ENCODE measurements at places on chromosomes 6 and 20.

GRCh38 chr6:13422681-13423221, 64.6 kb downstream of the GFOD1 start:
- no peak for DNase-seq

DNA sequence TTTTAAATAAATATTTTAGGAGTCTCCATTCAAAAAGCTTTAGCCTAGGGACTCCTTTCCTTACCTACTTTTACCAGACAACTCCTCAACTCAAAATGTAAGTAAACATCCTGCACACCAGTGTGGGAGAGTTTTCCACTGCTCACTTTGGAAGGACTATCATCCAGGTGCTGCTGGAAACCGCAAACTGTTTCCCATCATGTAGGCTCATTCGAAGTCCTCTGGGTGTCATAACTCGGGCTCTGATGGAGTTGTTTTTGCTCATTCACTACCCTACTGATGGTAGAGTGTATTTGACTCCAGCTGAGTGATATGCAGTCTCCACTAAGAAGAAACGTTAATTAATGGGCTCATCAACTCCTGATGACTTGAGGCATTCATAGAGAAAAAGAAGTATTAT, 136.5 kb upstream of the AKAP12 start:
- DNase-seq: no peak

DNA sequence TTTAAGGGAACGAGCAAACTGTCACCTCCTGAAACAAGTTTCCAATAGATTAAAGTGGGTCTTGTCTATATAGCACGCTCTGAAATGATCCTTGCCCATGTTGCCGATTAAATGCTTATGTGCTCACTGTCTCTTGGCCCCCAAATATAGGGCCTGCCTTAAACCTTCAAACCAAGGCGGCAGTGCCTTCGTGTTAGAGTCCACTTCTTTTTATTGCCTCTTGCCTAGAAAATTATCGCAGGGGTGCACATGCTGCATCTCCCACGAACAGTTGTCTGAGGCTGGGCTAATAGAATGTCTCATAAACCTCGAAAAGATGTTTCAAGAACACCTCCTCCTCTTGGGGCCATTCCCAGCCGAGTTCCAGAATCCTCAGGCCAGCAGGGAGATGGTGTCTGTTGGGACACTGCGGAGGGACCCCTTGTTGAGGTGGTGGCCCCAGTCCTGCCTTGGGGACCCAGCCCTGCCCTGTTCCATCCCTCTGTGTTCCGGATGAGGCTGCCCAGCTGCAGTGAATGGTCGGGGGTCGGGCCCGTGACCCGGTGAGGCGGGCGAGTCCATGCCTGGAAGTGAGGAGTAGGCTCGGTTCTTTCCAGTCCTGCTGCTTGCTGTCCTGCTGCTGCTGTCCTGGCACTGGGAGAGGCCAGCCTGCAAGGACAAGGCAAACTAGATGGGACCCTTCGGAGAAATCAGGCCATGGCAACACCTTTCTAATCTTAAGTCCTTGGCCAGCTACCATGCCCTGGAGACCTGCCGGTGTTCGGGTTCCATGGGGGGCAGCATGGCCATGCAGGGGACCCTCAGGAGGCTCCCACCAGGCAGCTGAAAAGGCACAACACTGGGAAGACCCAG, 34.7 kb upstream of the SLCO4A1 start:
- no peak for DNase-seq

- DNase-seq: no peak
These were observed 20.0 kb downstream of the PLA2G7 start for GRCh38 chr6:46715141-46715540.

DNA sequence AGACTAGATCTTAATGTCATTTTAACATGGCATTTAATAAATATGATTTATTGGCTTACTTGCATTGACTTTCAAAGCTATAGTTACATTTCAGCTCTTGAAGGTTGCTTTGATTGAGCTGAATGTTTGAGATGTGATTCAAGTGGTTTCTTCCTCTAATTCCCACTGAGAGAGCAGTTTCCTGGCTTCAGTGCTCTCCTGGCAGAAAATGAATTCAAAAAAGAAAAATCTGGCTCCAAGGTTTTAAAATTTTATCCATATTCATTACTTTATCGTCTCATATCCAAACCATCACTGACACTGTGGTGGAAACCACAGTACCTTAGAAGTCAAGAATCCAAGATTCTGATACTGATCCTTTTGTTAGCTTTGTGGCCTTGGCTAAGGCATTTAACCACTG, 263.1 kb upstream of the HSF2 start:
- DNase-seq: no peak

DNA sequence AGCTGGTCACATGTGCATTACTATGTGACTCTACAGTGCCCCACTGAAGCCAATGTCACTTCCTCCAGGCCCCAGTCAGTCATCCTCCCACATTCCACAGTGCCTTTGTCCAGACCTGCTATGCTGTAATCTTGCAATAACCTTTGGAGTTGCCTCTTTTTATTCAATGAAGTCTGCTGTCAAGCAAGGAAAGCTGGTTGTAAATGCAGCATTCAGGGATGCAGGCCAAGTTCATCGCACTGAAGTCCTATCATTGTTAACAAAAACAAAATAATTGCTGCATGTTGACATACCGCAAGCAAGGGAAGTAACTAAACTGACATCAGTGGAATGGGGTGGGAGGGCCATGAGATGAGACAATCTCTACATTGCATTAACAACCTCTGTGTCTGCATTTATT, 131.2 kb upstream of the CDYL start:
- DNase-seq: no peak

DNA sequence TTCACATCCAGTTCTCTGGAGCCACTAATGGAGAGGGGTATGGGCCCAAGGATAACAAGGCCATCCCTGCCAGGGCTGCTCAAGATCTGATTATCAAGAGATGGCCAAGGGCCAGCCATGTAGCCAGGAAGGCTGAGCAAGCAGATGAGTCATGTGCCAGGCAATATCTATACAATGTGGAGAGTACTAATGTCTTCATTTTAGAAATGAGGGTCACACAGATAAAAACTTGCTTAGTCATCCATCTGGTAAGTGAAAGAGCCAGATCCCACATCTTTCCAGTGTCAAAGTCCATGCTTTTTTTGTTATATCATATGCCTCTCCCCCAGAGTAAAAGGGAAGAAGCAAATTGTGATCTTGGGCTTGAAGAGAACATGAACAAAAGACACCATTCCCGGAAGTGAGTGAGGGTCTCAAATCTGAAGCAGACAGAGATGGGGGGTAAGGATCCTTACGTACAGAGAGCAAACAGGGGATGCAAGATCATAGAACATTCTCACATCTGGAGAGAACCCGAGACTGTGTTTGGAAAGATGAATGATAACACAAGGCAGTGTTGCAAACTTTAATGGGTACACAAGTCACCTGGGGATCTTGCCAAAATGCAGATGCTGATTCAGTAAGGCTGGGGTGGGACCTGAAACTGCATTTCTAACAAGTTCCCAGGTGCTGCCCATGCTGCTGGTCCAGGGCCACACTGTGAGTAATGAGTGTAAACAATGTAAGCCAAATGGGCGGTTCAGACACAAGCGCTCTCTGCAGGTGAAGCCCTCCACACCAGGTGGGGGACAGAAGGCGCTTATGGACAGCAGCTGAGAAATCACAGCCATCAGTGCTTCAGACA, 20.0 kb upstream of the GSTA3 start:
- no peak for DNase-seq

- no peak for DNase-seq
These were observed 107.1 kb downstream of the THBS2 start for GRCh38 chr6:169146521-169146920.

DNA sequence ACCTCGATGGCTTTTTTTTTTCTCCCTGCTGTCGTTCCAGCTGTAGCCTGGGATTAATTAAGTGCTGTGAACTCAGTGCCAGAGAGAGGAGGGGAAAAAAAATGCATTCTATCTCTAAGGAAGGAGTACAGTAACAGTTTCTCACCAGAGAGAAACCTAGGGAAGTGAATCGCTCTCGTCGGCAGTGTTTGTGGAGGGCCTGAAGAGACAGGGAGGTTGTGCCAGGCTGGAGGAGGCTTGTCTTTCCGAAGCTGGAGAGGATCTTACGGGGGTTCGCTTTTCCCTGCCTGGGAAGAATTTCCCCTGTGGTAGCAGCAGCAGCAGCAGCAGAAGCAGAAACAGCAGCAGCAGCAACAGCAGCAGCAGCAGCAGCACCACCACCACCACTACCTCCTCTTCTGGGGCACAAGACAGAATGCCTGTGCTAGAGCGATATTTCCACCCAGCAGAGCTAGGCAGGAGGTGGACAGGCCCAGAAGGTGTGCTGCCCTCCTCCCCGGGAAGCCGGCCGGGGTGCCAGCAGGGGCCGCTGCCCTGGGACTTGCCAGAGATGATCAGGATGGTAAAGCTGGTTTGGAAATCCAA, 186.5 kb downstream of the PDE7B start:
- DNase-seq: no peak

- no peak for DNase-seq
These were observed 64.4 kb downstream of the TPD52L1 start for GRCh38 chr6:125217992-125218391.

- DNase-seq: no peak
These were observed 14.2 kb upstream of the FOXC1 start for GRCh38 chr6:1595271-1596087.

DNA sequence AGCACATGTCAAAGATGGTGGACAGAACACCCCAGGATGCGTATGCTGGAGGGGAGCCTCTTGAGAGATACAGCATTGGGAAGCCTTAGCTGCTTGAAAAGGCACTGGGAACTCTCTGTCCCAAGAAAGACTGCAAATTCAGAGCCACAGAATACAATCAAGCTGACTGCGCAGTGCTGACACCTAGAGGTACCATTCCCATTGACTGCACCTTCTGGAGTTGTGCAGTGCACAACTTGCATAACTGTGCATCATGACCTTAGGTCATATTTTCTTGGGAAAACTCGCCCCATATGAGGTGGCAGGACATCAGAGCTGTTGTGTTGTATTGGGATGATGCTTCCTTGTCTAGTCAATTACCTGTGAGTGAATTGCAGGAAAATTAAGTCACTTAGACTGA, 646.5 kb upstream of the NOX3 start:
- DNase-seq: no peak

- DNase-seq: no peak
These were observed 137.5 kb upstream of the JARID2 start for GRCh38 chr6:15108383-15108715.

DNA sequence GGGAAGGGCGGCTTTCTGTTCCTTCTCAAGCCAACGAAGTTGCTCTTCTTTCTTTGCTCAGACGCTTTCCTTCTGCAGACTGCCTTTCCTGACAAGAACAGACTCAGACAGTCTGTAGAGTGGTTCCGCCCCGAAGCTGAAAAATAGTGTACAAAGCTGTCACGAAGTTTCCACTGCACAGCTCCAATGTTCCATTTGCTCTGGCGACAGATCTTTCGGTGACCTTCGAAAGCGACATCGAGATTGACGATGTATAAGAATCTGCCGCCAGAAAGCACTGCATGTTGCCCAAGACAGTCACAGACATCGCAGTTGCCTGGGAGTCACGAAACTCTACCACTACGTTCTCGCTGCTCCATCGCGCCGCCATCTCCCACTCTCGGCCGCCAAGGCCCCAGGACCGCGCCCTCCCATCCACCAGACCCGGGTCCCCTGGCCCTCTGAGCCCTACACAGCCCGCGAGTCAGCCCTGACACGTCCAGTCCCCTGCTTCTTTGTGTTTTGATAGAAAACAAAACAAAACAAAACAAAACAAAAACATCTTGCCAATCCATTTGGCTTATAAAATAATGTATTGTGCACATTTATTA, 42.1 kb upstream of the ZNF184 start:
- no peak for DNase-seq

- DNase-seq: no peak
These were observed 250.7 kb upstream of the NOX3 start for GRCh38 chr6:155706341-155706740.

DNA sequence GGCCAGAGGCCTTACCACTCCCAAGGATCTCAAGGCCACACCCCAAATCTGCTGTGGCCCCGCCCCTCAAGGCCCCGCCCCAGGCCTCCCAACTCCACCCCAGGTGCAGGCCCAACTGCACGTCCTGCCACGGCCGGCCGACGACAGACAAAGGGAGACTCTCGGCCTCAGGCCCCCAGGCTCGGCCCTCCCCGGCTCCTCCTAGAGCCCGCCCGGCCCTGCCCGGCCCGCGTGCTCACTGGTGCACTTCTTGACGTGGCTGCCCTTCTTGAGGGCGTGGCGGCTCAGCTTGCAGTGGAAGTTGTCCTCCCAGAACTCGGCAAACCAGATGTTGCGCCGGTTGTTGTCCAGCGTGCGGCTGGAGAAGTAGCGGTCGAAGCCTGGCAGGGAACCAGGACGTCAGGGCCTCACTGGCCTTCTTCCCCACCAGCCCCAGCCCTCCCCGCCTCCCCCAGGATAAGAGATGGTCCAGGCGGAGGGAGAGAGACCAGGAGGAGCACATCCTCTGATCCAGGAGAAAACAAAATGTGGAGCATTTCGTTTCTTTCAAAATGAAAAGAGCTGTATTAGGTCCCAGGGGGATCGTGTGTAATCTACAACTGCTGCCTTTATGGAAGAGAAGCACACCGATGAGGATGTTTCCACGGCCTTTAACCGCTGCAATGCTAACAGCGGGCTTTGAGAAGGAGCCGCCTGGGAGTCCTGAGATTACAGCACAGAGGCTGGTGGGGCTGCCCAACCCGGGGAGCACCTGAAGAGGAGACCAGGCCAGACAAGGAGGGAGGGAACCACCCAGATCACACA, 89.4 kb downstream of the GRM4 start:
- no peak for DNase-seq

GRCh38 chr20:19025430-19026120, 186.9 kb upstream of the SLC24A3 start:
- no peak for DNase-seq

GRCh38 chr6:1609041-1609647, 571 bp upstream of the FOXC1 start:
- no peak for DNase-seq

GRCh38 chr20:19071446-19071725, 141.1 kb upstream of the SLC24A3 start:
- no peak for DNase-seq

- DNase-seq: no peak
These were observed 72.4 kb upstream of the TBC1D7 start for GRCh38 chr6:13400772-13401171.
